Activated B cell treated with CpG ODN at 0.5 μM for 24 hours (primary cell): ENCODE measurements at places on chromosomes 6 and 20.

- no peak for DNase-seq
These were observed 9.6 kb downstream of the SLC18B1 start for GRCh38 chr6:132788658-132789395.

DNA sequence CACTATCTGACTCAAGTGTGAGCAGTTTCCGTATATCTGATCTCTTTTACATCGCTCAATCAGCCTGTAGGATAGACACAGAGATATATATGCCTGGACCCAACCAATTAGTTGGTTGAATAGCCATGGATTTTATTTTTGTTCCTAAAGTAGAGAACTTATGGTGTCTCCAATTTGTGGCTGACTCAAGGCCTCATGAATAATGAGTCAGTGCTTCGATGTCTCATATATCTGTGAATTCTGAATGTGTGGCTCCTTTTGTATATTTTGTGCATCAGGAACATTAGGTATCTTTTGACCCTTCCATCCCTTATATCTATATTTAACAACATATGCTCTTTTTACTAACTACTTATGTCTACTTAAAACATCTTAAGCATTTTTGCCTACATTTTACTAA is 64.5 kb downstream of the OR2B2 start:
- DNase-seq = no peak

DNA sequence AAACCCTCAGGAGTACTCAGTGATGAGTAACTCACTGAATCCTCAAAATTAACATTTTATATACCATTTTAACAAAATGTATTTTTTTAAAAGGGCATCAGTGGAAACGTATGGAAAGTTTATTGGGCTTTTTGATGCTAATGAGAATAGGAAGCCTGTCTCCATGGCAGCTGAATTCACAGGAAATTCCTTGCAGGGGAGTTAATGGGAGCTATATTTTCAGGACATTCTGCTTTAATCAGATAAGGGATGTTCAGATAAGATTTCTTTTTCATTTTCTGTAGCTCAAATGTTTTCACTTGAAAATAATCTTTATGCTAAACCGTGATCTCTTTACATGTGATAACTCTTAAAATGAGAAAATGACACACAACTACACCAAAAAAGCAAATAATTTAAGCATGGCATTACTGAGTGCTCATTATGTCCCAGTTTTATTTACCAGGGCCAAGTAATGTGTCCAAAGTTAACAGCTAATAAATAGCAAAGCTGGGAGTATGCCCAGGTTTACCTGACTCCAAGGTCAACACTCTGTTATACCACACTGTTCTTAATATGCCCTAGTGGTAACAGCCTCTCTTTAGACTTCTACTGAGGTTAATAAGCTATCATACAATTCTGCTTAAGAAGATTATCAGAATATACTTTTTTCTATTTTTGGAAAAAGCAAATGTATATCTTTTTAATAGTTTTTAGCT is 348.1 kb downstream of the GRIK2 start:
- DNase-seq = no peak

DNA sequence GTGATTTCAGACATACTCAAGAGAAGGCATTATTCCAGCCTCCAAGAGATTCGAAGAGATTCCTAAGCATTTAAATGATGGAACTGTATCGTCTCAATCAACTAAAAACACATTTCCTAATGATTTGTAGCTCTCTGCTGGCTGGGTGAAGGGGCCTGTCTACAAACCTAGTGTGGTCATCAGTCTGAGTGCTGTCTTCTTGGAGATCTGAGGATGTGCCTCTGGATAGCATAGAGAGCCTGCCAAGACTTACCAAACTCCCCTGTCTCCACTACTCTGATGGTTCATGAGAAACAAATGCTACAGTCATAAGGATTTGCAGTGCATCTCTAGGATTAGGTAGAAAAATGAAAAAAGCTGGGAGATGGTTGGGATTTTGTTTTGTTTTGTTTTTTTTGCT is 176.9 kb upstream of the CITED2 start:
- no peak for DNase-seq

DNA sequence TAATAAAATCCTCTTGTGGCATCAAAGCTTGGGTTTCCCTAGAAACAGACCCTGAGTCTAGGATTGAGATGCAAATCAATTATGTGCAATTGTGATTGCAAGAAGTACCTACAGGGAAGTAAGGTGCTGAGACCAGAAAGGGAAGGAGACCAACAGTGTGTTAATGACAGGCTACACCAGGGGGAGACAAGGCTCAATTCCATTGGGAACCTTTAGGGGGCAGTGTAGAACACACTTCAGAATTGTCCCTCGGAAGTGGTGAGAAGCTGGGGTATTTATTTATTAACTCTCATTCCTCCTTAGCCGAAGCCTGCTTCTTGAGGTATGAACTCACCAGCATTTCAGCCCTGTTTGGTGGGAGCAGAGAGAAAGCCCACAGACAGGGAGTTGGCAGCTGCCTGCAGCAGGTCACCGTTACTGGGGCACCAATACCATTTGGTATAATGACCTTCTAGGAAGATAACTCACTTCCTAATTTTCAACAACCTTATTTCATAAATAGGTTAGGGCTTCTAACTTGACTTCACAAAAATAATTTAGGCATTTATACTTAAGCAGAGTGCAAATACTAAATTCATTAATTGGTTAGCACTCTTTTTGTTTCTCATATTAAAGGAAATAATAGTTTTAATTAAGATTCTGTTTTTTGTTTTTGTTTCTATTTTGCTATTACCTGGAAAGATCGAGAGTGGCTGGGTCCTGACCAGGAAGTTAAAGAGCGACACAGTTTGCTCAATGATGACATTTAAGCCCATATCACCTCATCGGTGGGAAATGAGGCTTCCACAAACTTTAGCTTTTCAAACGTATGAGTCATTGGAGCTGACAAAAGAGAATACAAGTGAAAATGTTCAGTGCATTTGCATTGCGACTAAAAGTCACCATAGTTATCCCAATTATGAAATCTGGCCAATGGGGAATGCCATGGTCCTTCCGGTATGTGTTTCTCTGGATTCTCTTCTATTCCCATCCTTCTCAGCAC is 94.8 kb downstream of the BTBD3 start:
- DNase-seq = no peak

DNA sequence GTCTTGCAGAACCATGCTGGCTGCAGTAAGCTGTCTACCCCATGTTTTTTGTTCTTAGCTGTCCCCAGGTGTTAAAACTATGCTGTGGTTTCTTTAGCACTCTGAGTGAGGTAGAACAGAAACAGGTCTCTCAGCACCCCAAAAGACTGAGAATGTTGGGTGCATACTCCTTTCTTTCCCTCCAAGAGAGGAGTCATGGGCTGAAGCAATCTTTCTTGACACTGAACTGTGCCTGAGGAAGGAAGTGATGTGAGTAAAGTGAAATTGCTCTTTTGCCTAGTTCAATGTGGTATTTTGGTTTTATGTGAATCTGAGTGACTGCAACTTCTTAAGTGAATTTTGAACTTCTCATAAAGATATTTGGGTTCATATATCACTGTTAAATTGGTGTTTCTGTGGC is 138.0 kb upstream of the MCHR2 start:
- DNase-seq = no peak

- no peak for DNase-seq
These were observed 97.1 kb downstream of the FAXC start for GRCh38 chr6:99252421-99252820.

DNA sequence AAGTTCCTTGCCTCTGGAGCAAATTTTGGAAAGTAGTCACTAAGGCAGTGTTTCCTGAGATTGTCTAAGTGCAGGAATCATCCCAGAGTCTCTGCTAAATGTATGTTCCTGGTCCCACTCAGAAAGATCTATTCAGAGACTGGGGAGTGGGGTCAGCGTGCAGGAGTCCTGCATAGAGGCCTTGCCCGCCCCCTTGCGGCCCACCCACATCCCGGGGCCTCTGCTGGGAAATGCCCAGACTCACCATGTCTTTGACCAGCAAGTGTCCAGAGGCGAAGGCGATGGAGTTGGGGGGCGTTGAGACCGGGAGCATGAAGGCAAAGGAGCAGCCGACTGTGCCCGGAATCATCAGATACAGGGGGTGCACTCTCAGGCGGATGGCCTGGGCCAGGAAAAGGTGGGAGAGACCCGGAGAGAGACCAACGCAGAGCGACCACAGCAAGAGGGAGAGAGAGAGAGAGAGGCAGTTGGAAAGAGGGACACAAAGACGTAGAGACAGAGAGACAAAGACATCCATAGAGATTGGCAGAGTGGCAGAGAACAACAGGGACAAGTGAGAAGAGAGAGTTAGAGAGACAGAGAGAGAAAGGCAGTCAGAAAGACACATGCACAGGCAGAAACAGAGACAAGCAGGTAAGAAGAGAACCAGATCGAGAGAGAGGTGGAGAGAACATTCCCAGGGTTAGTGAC is 12.9 kb upstream of the OCSTAMP start:
- DNase-seq = no peak

DNA sequence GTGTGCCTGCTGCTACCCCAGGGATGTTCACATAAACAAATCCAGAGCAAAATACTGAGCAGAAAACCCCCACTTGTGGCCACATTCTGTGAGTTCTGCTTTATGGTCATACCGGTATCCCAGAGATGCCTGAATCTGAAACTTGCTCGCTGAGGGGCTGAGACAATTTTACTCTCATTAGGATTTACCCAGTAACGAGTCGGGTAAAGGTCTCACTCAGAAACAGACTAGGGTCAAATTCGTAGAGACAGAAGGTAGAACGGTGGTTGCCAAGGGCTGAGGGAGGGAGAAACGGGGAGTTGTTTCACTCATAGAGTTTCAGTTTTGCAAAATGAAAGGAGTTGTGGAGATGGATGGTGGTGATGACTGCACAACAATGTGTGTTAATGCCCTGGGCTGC is 45.4 kb upstream of the NKX2-2 start:
- DNase-seq = no peak

DNA sequence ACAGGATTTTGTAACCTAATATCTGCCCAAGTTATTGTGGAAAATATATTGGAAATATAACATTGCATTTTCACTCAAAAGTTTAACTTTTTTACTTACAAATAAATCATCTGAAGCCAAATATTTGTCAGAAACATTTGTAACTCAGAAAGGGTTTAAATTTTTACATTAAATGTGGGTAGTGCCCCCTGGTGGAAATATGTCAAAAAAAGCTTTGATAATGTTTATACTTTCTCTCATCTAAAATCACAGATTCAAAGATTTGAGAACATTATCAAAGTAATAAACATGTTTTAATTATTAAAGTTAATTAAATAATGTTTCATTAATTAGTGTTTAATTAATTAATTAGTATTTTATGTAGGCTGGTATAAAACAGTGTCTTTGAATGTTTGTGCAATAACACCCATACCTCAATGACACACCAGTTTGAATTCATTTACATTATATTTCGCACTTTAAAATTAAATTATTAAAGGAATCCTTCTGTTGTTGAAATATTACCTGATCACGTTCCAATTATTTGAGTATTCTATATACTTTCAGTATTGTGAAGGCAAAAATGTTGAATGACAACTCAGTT is 320.1 kb upstream of the FKBP1C start:
- DNase-seq = no peak

GRCh38 chr6:138667408-138667807 is 106.2 kb upstream of the CCDC28A start:
- no peak for DNase-seq

DNA sequence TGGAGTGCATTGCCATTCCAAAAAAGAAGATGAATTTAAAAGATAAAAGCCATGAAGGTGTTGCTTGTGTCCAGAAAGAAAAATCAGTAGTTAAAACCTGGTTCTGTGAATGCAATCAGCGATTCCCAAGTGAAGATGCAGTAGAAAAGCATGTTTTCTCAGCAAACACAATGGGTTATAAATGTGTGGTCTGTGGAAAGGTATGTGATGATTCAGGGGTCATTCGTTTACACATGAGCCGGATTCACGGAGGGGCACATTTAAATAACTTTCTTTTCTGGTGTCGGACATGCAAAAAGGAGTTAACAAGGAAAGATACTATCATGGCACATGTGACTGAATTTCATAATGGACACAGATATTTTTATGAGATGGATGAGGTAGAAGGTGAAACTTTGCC is 24.7 kb upstream of the BAG2 start:
- DNase-seq = no peak

DNA sequence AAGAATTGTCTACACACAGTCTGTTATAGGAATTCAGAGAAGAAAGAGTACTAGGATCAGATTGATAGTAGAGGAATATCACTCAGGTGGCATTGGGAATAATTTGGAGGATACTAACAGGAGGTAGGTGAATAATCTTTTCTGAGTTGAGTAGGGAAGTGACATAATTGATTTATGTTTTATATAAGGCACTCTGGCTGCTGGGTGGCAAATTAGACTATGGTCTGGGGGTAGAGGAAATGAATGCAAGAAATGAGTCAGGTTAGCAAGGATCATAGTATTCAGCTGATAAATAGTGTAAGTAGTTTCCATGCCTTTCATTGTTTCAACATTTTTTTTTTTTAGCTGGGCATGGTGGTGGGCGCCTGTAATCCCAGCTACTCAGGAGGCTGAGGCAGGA is 113.3 kb downstream of the CDKAL1 start:
- DNase-seq = no peak
